GM12864 (cell line): ENCODE measurements at places on chromosomes 7 and 10.

- DNase-seq = no peak
These were observed 17.5 kb upstream of the CDK1 start for GRCh38 chr10:60760711-60761210.

GRCh38 chr7:77702513-77702912 lies 6.3 kb downstream of the RSBN1L start:
- no peak for DNase-seq

DNA sequence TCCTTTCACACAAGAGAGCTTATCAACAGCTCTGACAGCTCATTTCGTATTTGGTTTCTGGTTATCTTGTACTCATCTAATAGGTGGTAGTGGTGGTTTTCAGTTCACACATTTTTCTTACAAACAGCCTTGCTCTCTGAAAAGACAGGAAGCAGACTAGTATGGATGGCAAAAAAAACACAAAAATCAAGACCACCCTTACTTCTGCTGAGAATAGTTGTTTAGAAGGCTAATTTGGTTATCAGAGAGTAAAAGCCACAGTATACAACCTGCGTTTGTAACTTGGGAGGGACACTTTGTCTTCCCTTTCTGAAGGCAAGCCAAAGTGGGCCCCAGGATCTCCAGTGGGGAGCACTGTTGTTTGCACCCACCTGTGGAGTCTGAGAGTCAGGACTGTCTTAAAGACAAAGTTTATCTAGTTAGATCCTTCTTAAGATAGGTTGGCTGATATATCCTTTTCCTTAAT lies 68.0 kb downstream of the PIP4K2A start:
- no peak for DNase-seq

- DNase-seq = no peak
These were observed 1.9 kb downstream of the NSUN6 start for GRCh38 chr10:18649364-18649959.

GRCh38 chr10:26621889-26622711 lies 75.4 kb upstream of the PDSS1 start:
- no peak for DNase-seq

DNA sequence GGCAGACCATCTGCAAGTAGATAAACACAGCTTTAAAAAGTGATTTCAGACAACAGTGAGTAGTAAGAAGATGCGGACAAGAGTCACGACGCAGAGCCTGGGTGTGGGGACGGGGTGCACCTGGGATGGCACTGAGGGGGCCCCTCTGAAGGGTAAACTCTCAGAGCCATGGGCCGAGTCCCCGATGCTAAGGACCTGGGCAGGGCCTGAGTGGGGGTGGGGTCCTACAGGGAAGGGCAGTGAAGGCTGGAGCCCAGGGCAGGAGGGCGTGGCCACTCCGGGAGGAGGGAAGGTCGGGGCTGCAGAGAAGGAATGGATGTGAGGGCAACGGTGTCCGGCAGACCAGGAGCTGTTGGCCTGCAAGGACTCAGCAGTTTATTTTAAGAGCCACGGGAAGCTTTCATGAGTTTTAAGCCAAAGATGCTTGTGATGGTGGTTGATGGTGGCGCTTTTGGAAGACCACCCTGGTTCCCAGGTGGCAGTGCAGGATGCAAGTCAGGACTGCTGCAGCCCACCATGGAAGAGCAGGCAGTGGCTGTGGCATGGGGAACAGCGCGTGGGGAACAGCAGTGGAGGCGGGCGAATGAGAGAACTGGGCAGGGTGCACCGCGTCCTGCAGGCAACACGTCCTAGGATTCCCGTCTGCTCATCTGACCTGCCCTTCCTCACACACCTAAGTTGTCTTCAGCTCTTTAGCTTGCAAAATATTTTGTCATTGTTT lies 296.8 kb downstream of the DNAJB6 start:
- no peak for DNase-seq

- no peak for DNase-seq
These were observed 29.3 kb upstream of the ADD3 start for GRCh38 chr10:109978481-109978880.

DNA sequence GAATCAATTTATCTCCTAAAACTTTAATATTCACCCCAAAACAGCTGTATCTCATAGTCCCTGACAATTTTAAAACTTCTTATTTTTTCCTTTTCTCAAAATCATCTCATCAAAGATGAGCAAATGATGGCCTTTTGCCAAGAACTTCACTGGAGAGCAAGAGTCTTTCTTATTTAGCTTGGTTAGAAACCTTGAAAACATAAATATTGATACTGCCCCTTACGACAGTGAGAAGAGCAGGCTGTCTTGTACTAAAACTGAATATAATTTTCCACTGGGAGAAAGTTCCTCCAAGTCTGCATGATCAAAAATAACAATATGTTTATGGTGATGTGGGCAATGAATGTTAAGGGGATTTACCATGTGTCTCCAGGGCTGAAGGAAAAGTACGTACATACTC lies 109.0 kb downstream of the COL28A1 start:
- no peak for DNase-seq

DNA sequence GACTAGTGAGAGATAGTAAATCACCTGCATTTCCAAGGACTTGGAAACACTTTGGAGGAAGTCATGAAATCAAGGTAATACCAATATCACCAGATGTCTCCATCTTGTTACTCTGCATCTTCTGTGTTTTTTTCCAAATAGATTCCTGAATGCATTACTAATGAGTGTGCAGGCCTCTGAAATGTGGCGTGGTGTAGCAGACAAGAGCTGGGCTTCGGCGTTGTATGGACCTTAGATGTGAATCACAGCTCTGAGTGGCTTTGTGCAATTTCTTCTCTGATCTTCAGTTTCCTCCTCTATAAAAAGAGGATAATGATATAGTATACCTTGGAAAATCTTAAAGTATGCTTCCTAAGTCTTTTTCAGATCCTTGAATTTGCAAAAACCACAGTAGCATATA lies 9.6 kb upstream of the MYPN start:
- DNase-seq = no peak

- DNase-seq = no peak
These were observed 346.3 kb upstream of the ADARB2 start for GRCh38 chr10:2083591-2083990.

DNA sequence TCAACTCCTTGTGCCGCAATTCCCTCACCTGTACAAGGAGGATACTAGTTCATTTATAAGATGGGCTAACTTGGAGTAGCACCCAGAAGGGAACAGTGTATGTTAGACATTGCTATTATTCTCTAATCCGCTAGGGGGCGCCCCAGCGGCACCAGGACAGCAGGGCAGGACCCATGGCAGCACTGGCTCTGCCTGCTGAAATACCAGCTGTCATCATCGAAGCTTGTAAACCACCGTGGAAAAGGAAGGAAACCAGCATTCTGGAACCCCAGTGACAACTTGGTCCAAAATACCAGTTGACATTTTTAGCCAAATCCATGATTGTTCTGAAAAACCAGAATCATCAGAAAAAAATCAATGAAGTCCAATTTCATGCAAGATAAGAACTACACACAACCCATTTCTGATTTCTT lies 134.4 kb downstream of the ITGA8 start:
- peak; percentile 5 for DNase-seq

GRCh38 chr10:24469993-24470392 lies 253.7 kb downstream of the ARHGAP21 start:
- DNase-seq = no peak

- no peak for DNase-seq
These were observed 549 bp upstream of the DDX50 start for GRCh38 chr10:68900427-68901104.

DNA sequence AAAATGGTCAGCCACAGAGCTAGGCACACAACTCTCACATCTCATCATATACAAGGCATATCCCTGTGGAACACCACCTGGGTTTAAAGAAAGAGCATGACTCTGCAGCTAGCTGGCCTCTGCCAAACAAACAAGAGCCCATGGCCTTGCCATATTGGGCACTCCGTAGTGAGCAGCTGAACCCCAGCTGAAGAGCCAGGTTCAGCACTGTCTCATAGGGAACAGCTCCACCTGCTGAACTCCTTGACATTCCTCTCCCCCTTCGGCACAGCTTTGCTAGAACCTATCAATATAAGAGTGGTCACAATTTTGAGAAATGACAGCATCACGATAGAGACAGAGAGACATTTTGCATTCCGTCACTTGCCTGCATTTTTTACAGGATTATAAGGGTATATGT lies 20.0 kb downstream of the SORCS1 start:
- no peak for DNase-seq

GRCh38 chr7:25831062-25831691 lies 320.8 kb upstream of the NFE2L3 start:
- DNase-seq = no peak

DNA sequence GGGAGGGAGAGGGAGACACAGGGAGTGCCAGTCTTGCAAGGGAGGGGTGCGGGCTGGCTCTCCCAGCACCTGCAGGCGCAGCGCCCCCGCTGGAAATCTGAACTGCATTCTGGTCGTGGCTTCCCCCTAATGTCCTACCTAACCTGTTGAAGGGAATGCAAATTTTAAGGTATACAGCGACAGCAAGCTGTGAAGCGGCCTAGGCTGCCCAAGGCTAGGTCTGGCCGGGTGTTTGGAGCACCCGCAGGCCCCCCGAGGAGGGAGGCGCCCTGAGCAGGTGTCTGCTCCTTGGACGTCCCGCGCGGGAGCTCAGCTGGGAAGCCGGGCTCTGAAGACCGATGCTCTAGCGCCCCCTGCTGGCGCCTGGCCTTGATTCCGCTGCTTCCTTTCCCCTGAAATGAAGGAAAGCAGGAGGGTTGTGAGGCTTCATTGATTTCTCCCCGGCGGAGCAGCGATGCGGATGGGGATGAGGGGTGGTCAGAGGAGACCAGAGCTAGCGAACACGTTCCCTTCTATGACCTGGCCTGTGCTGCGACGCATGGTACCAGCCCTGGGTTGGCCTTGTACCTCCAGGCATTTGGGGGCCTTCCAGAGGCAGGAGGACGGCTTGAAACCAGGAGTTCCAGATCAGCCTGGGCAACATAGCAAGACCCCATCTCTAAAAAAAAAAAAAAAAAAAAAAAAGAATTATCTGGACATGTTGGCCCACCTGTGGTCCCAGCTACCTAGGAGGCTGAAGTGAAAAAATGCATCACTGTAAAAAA lies 601.3 kb downstream of the GALNT17 start:
- peak; percentile 22 for DNase-seq

GRCh38 chr7:138854115-138854645 lies 56.2 kb upstream of the ATP6V0A4 start:
- DNase-seq = no peak

DNA sequence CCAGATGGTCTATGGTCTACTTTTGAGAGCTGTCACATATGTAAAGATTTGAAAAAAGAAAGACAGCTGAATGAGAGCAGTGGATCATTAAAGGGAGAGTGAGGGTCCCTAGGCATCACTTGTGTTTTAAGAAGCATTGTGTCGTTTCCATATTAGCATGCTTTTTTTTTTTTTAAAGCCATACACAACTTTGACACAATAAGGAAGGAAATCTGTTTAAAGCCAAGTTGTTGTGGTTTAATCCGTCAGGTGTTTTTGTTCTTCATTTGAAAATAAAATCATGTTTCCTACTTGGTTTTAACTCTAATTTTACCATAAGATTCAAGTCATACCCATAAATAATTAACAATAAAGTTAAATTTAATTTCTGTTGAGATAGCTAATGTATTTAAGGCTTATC lies 53.5 kb downstream of the MDFIC start:
- no peak for DNase-seq

- no peak for DNase-seq
These were observed 122.3 kb downstream of the NRP1 start for GRCh38 chr10:33212061-33212748.

DNA sequence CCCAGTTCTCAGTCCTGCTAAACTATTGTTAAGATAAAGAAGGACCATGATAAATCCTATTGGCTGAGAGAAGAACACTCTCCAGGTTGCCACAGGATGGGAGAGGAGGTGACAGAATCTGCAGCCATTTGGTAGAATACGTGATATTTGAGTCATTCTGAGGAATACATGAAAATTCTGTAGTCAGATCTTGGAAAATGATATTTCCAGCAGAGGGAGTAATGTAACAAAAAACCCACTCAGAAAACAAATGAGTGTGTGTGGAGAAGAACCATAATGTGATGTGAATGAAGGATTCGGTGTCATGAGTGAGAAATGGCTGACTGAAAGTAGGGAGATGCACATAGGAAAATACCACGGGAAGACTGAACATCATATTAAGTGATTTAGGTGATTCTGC lies 128.5 kb upstream of the PFKP start:
- no peak for DNase-seq

DNA sequence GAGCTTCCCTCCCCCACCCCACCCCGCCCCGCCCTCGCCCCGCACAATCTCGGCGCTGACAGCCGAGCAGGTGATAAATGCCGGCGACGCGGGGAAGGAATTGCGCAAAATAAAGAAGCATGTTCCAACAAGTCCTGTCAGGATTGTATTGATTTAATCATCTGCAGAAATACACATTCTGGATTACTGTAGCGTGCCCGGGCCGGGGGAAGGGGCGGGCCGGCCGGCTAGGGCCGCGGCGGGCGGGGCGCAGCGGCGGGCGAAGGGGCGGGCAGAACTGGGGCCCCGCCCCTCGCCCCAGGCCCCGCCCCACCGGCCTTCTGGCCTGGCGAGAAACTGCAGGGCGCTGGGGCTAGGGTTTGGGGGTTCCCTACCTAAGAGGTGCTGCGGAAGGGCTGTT lies 88.9 kb upstream of the PAX2 start:
- no peak for DNase-seq

DNA sequence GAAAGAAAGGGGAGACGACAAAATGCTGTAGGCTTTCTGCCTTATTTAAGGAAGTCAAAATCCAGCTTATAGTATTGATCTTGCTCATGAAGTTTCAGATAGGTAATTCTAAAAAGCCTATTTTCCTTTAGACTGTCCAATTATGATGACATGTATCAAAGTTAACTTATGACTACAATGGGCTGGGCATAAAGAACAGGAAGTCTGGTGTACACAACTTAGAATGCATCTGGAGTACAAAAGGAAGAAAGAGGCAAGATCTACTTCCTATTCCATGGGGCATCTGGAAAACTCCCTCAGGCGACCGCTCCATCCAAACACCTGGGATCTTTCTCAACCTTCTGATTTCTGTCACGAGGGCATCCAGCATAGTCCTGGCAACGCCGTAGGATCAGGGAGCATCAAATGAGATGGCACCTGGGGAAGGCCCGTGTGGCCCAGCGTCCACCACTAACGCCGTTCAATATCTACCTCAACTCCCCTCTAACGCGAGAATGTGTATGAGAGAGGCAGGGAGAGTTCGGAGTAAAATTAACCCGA lies 512 bp downstream of the FAM24B start:
- no peak for DNase-seq

DNA sequence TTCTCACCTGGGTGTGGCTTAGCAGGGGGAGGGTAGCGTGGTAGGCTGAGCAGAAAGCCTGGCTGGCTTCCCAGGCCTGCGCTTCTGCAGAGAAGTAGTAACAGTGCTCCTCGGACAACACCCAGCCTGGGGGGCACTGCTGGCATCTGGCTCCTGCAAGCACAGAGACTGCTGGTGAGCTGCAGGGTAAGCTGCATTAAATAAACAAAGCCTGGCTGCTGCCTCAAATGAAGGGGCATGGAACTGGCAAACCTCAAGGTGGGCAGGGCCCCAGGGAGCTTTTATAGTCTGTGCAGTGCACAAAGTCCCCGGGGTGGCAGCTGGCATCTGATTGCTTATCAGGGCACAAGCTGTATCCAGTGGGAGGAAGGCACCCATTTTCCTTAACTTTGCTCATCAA lies 3.9 kb downstream of the KLRG2 start:
- DNase-seq = no peak
